ENCODE measurements at places on chromosomes 11 and 22.

GRCh38 chr11:24855951-24856350 is 359.1 kb downstream of the LUZP2 start:
- DNase-seq: no peak

DNA sequence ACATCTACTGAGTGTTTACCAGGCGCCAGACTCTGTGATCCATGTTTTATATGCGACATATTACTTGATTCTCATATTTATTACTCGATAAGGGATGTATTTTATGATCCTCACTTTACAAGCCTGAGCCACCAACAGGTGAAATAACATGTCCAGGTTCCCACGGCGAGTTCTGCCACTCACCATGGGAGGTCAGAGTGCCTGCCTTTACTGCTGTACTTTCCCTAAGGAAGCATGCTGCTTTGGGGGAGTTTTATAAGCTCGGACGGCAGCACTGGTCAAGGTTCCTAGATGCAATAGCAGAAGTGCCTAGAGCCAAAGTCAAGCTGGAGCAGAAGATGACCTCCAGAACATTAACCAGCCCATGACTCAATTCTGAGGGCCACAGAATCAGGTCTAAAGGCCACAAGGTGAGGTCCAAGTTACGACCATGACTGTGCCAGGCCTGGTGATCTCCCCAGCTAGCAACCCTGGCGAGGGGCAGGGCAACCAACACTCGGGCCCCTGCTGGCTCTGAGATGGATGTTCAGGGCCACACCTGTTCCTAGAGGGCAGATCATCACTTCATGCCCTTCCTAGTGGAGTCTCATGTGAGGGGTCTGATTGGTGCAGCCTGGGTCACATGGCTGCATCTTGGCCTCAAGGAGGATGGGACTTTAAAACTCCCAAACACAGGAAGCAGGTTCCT is 14.2 kb downstream of the IFT27 start:
- no peak for DNase-seq

GRCh38 chr11:316891-317301 is 3.1 kb downstream of the IFITM1 start:
- DNase-seq: no peak

DNA sequence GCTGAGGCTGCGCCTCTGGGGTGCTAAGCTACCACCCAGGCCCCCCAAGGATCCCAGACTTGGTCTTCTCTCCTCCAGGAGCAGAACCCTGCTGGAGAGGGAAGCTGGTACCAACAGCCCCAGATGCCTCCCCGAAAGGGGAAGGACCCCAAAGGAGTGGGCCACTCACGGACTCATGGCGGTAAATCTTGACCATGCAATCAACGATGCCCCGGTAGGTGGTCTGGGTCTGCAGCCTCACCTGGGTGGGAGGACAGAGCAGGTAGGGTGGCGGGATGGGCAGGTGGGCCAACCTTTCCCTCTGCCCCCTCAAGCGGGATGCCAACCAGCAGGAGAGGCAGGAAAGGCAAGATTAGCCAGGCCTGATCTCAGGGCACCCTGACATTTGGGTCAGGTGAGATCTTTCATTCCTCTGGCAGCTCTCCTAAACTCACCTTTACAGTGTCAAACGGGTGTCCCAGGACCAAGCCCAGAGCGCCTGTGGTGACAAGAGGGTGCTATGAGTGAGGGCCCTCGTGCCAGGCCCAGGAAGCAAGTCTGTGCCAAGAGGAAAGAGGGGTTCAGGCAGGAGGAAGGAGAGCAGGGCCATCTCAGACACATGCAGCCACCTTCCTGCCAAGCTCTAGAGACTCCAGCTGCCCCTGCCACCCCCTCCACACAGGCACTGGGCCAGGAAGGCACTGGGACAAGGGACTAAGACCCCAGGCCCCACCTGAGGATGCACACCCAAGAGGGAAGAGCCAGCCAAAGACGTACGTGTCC is 2.6 kb downstream of the SLC25A45 start:
- no peak for DNase-seq

DNA sequence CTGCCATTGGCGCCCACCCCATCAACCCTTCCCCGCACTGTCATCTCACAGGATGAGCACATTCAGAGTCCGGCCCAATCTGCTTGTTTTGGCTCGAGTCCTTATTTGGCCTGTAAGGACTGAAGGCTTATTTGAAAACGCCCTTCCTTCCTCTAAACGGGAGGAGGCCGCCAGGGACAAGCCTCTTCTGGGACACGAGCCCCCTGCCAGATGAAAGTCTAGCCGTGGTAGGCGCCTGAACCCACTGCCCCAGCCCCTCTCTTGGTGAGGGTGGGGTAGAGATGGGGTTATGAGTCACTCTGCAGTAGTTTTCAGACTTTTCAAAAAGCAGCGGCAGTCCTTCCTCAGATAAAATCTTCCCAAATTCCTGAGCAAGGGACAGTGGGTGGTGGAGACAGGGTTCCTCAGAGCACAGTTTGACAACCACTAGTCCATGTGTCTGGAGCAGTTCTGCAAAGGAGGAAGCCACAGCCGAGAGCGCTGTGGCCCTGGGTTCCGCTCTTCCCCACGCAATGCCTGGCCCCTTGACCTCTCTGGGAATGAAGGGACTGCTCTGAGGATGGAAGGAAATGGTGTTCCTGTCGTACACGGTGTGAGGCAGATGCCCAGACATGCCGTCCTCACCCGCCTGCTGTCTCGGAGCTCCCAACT is 57.0 kb downstream of the MYH9 start:
- DNase-seq: no peak

DNA sequence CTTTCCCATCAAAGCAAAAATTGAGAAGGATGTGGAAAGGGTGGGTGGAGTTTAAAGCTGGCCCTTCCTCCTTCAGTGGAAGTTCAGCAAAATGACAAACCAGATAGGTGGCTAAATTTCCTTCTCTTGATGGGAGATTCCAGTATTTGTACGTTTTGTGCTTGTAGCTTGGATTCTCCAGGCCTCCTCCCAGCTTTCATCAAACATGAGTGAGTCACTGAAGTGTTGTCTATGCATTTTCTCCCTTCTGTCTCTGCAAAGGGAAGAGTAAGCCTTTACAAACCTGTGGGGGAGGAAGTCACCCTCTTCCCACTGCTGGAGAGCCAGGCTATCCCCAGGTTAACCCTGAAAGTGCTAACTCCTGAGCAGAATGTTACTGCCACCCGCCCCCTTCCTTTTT is 6.4 kb downstream of the MARK2 start:
- no peak for DNase-seq

DNA sequence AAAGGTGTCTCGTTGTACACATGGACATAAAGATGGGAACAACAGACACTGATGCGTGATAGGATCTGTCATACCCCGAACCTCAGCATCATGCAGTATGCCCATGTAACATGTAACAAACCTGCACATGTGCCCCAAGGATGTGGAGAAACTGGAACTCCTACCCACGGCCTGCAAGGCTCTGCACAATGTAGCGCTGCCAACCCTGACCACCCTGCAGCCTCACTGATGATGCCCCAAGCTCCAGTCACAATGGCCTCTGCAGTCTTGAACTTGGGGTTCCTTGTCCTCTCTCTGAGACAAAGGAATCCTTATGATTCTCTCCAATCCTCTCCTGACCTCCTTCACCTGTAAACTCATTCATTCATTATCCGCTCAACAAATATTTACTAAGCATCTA is 14.2 kb downstream of the LMO1 start:
- DNase-seq: no peak

DNA sequence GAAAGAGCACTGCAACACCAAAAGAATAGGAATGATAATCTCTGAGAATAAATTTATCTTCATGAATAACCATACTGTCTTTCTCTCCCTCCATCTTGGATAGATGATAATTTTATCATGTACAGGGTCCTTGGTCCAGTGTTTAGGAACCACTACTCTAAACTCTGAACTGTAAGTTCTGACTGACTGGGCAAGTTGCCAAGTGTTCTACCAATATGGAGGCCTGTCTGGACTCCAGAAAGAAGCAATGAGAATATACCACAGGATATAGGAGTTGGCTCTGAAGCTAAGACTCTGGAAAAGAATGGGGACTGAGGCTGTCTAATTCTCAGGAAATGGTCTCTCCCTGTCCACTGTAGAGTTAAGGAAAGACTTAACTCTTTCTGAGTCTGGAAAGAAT is 1.5 kb downstream of the FHIP1B start:
- no peak for DNase-seq

DNA sequence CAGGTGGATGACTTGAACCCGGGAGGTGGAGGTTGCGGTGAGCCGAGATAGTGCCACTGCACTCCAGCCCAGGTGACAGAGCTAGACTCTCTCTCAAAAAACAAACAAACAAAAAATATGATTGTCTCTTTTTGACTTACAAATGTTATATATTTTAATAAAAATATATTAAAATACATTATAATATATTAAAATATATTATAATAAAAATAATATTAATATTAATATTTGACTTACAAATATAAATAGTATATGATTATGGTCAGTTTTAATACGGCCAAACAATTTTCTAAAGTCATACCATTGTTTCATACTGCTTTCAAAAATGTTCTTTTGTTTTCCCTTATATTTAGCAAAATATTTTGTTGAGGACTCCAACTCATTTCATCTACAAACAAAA is 27.2 kb upstream of the DDX6 start:
- no peak for DNase-seq

GRCh38 chr11:126139111-126140091 is 72.0 kb downstream of the RPUSD4 start:
- DNase-seq: no peak

GRCh38 chr22:43479962-43480361 is 68.1 kb downstream of the MPPED1 start:
- no peak for DNase-seq

GRCh38 chr11:130246738-130247137 is 68.0 kb downstream of the ZBTB44 start:
- no peak for DNase-seq

GRCh38 chr11:35359321-35360054 is 59.9 kb downstream of the SLC1A2 start:
- no peak for DNase-seq

DNA sequence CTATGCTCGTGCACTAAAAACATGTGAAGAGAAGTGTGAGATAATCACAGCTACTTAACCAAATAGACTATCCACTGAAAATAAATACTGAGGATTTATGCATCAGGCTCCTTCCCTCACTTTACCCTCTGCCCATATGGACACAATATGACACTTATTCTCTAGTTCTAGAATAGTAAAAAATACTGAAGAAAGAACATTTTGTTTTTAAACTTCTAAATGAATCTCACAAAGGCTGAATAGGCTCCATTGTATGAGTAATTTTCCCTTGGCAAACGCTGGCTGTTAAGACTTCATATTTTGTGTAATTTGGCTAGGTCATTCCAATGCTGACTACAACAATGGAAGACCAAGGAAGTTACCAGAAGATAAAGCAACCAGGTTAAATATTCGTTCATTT is 9.9 kb downstream of the HPS5 start:
- DNase-seq: no peak

- DNase-seq: peak; percentile 81
These were observed 27.6 kb downstream of the CD5 start for GRCh38 chr11:61129639-61130523.

GRCh38 chr11:44424841-44425240 is 114.9 kb upstream of the ALX4 start:
- no peak for DNase-seq

- no peak for DNase-seq
These were observed 34.2 kb upstream of the FCHSD2 start for GRCh38 chr11:73176145-73176873.

DNA sequence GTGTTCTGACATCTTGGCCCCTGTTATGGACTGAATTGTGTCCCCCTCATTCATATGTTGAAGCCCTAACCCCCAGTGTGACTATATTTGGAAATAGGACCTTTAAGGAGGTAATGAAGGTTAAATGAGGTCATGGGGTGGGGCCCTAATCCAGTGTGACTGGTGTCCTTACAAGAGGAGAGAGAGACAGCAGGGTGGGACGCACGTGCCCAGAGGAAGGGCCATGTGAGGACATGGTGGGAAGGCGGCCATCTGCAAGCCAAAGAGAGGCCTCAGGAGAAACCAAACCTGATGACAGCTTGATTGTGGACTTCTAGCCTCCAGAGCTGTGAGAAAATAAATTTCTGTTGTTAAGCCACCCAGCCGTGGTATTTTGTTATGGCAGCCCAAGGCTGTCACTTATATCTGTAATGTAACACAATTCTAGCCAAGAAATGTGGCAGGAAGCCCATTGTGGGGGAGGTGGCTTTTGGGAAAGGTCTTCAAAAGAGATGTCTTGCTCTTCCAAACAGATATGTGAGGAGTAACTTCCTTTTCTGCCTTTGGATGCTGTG is 23.7 kb downstream of the SLC22A6 start:
- no peak for DNase-seq

DNA sequence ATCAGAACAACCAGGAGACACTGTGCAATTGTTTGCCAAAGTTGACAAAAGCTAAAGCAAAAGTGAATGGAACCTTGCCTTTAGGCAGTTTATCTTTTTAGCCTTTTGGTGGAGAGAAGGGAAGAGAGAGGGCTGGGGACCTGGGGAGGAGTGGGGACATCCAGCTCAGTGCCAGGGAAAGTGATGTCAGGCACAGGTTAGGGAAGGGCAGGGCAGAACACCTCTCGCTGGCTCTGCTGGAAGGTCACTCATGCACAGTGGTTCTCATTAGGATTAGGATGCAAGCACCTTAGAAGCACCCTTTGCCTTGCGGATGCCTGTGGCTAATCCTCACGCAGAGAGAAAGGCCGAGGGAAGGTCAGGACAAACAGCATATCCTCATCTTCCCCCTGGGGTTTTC is 14.3 kb upstream of the LINC01488 start:
- no peak for DNase-seq

GRCh38 chr11:126391286-126391954 is 35.9 kb downstream of the ST3GAL4 start:
- DNase-seq: no peak

DNA sequence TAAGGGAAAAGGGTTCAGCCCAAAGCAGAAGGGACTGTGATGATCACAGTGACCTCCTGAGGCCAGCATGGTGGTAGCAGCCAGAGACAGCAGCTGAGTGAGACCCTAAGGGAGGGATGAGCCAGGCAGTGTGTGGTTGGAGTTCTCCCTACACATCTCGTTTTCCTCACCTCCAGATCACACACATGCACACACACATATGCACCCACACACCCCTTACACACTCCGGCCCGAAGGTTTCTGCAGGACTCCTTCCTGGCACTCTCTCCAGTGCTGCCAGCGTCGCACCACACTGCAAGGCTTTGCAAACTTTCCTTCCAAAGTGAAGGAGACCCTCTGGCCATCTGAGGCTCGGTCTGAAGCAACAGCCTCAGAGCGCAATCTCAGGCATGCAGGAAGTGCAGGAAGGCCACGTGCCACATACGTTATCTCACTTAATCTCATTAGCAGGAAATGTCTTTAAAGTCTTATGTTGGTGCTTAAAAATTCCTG is 26.9 kb upstream of the TP53I11 start:
- DNase-seq: no peak

GRCh38 chr11:59866397-59866796 is at the start of gene TCN1:
Gene TCN1, minus strand, starts transcription at chr11:59866487. Its CDS starts 17 bp downstream, at chr11:59866470.
- no peak for DNase-seq

- DNase-seq: no peak
These were observed 40.4 kb upstream of the GRIK4 start for GRCh38 chr11:120471131-120471530.

DNA sequence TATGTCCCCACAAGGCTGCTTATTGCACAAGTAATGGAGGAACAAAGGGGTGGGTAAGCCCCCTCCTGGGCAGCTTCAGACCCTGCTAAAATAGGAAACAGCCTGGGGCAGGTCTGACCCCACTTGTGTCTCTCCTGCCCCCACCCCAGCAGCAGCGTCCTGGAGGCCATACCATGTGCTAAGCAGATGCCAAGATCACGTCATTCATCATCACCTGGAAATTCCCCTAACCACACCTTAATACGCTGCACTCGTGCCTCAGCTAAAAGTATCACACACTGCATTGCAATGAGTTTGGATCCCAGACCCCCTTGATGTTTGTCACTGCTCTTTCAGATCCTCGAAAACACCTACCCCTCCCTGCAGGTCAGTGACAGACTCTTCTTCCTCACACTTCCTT is 27.8 kb upstream of the GGTLC2 start:
- DNase-seq: no peak

Data from stimulated activated CD8-positive, alpha-beta memory T cell treated with anti-CD3 and anti-CD28 coated beads, Interleukin-12 subunit alpha, Interleukin-12 subunit beta, amount 100 ng/mL, for 1 hour (primary cell).